Epithelial cell of esophagus (primary cell): ENCODE measurements at places on chromosomes 12 and 14.

DNA sequence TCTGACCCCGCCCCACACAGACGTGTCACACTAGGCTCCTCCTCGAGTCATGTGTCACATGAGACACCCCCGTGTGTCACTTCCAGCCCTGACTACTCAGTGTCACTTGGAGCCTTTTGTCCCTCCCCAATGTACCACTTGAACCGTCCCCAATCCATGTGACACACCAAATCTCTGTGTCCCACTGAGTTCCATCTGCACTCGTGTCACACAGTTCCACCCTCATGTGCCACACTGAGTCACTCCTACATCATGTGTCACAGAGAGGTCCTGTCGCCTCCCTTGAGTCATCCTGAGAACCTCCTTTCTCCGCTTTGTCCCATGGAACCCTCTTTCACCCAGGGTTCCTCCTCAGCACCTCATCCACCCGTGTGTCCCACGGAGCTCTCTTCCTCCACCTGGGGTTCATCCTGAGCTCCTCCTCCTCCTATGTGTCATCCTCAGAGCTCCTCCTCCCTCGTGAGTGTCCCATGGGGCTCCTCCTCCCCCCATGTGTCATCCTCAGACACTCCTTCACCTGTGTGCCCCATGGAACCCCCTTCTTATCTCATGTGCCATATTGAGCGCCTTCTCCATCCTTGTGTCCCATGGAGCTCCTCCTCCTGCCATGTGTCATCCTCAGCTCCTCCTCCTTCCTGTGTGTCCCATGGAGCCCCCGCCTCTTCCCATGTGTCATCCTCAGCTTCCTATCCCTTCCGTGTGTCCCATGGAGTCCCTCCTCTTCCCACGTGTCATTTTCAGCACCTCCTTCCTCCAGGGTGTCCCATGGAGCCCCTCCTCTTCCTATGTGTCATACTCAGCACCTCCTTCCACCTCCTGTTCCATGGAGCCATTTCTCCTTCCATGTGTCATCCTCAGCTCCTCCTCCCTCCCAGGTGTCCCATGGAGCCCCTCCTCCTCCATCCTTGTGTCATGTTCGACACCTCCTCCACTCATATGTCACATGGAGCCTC, 32.0 kb downstream of the RTL1 start:
- peak; percentile 58 for DNase-seq

- DNase-seq: peak; percentile 95
Measured at GRCh38 chr12:26246483-26247164, 51.3 kb downstream of the SSPN start.

DNA sequence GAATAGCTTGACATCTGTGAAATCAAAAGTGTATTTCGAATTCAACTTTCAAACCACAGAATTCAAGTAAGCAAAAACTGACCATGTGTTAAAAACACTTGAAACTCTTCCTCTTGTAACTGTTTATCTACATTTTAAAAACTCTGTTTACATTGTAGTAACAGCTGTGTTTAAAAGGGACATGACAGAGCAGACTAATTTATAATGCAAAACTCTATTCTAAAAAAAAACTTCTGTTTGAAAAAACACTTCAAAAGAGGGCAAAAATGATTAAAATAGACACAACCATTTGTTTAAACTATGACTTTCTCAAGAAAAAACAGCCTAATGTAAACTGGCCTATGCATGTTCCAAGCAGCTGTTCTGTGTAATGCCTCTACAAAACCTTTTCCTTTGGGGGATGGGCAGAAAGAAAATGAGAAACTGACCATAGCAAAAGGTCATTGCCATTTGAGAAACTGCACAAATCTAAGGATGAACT, 149.1 kb upstream of the HMGA2 start:
- DNase-seq: no peak

DNA sequence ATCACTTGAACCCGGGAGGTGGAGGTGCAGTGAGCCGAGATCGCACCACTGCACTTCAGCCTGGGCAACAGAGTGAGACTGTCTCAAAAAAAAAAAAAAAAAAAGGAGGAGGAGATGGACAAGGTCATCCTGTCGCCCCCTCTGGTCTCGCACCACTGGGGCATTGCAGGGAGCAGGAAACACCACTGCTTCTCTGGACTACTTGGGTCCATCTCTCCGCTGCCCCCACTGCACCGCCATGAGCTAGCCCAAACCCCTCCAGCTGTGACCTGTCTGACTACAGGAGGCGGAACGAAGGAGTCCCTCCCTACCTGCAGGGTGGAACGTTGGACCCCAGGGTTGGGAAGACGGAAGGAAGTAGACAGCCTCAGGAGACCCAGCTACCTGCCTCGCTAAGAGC, 18.2 kb upstream of the FAM222A start:
- DNase-seq: no peak

GRCh38 chr14:101397206-101397605, 164.1 kb upstream of the DIO3 start:
- DNase-seq: no peak

DNA sequence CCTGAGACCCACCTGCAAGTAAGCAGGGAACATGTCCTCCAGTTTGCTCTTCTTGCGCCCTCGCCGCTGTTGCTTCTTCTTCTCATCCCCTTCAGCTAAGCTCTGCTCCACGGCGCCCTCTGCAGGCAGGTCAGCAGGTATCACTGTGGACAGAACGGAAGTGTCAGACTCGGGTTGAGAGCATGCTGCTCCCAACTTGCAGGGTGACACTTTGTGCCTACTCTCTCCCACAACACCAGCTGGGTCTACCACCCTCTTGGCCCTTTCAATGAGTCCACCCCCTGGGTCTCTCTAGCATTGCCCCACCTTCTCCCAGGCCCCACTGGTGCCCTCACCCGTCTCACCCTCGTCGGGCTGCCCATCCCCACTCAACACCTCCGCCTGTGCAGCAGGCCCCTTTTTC, 16.7 kb downstream of the KMT2D start:
- DNase-seq: peak; percentile 64

GRCh38 chr14:100299238-100299560, 7.0 kb downstream of the SLC25A29 start:
- no peak for DNase-seq

DNA sequence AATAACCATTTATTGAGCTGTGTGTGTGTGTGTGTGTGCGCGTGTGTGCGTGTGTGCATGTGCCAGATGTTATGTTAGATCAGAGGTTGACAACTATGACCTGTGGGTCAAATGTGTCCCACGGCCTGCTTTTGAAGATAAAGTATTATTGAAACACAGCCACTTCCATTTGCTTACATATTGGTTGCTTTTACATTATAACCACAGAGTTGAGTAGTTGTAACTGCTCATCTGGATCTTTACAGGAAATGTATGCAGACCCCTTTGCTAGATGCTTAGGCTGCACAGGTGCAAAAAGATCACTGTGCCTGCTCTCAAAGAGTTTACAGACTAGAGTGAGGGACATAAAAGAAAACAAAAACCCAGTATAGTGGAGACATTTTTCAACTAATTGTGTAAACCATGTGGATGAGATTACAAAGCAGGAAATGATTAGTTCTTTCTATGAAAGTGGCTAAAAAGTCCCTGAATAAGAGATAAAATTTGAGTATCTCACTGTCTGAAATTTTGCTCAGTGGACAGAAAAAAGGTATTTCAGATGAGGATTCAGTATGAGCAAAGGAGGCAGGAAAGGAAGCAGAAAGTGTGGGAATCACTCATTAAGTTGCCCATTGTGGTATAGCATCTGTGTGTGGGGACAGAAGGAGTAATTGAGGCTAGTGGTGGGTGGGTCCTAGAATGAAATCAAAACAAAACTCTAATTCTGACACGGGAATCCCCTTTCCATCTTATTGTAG, 188.4 kb downstream of the PAH start:
- no peak for DNase-seq

GRCh38 chr14:105135700-105136395, 32.7 kb downstream of the JAG2 start:
- no peak for DNase-seq

- no peak for DNase-seq
Measured at GRCh38 chr14:93729993-93730392, 58.3 kb downstream of the PRIMA1 start.

- no peak for DNase-seq
Measured at GRCh38 chr12:6113691-6114475, 10.6 kb downstream of the VWF start.

DNA sequence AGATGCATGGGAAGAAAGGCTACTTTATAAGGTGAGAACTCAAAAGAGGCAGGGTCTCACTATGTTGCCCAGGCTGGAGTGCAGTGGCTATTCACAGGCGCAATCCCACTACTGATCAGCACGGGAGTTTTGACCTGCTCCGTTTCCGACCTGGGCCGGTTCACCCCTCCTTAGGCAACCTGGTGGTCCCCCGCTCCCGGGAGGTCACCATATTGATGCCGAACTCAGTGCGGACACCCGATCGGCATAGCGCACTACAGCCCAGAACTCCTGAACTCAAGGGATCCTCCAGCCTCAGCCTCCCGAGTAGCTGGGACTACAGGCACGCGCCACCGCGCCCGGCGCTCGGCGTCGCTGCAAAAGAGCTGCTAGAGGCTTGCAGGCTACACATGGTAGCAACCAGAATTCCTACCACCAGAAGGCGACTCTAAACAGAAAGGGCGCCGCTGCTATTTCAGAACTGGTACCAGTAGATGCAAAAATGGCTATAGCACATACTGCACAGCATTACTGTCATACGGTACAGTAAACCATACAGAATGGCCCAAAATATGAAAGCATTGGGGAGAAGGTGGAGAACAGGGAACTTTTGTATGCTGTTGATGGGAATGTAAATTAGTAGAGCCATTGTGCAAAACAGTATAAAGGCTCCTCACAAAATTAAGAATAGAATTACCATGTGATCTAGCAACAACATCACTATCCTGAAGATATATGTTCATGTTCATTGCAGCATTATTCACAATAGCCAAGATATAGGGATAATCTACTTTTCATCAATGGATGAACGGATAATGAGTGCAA, 1.2 kb upstream of the NEMF start:
- DNase-seq: peak; percentile 88

- DNase-seq: peak; percentile 66
Measured at GRCh38 chr12:2853626-2854025, 3.2 kb downstream of the TEX52 start.

DNA sequence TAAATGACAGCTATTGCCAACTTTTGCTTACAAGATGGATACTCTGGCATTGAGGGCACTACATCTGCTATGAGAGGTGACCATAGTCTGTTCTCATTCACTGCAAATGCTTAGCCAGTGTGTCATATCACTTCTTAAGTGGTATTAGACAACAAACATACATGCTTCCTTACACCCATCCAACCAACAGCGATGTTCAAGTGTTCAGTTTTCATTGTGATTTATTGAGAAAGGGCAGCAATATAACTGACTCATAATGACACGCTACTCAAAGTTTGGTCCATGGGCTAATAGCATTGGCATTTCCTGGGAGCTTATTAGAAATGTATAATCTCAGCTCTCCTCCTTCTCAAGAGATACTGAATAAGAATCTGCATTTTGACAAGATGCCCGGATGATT, 181.7 kb downstream of the NPAS3 start:
- peak; percentile 91 for DNase-seq

DNA sequence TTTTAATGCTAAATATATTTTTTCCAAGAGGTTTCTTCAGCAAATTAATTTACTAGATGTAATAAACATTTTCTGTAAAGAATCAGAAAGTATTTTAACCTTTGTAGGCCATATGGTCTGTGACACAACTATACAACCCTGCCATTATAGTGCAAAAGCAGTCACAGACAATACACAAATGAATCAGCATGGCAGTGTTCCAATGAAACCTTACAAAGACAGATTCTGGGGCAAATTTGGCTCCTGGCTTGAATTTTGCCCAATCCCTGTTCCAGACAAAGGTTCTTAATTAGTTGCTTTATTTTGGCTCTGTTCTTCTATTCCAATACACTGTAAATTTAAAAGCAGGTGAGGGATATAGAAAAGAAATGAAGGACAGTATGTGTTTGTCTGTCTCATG, 352.5 kb downstream of the C12orf50 start:
- DNase-seq: peak; percentile 32

DNA sequence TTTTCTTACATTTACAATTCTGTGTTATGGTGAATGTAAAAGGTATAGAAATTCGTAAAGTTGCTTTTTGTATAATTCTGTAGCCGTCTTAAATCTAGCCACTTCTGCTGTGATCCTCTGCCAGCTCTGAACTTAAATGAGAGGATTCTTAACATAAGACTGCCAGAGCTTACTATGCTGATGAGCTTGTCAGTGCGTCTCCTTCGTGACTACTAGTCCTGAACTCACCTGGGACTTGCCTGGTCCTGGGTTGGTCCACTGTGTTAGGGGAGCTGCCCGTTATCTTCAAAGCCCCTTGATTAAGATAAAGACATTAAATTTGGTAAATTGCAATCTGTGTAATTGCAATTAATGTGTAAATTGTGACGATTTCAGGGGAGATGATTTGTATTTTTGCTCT, 44.7 kb downstream of the UNC79 start:
- DNase-seq: no peak

DNA sequence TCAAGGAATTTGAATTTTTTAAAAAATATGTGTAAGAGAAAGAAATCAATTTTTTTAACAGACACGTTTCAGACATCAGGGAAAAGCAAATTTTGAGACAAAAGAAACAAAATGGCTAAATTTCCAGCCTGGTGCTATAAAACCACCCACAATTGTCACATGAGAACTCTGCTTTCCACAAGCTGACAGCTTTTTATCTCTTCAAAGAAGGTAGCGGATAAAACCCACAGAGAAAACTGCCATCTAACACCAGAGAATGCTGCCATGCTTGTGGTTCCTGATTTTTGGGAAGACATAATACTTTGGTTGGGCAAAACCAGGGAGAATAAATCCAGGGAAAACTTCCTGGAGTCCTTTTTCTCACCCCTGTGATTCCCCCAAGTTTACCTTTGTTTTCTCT, 10.3 kb upstream of the ITPR2 start:
- no peak for DNase-seq

DNA sequence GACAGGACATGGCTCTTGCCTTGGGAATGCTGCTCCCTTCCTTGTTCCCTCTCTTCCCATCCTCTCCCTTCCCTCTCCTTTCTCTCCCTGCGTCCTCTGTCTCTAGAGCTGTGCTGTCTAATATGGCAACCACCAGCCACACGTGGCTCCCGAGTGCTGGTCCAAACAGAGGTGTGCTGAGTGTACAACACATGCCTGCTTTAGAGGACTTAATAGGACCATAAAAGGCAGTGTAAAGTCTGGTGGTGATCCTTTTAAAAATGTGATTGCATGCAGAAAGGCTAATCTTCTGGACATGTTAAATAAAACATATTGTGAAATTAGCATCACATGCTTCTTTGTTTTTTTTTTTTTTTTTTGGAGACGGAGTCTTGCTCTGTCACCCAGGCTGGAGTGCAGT, 87.2 kb downstream of the ESRRB start:
- no peak for DNase-seq

- no peak for DNase-seq
Measured at GRCh38 chr12:122333142-122334087, 67.1 kb upstream of the VPS33A start.

DNA sequence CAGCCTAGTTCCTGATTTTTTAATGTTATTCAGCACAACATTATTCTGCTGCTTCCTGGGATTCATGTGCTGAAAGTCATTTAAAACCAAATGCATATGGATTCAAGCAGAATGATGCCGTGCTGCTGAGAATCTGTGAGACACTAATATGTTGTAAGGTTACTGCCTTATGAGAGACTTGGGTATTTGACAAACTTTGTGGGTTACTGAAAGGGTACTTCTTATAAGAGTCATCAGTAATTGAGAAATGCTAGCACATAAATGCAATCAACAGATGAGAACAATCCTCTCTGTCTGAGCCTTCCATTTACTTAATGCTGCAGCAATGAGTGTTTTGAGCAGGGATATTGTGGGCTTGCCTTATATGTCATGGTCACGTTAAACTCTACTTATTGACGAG, 175.7 kb downstream of the NPAS3 start:
- no peak for DNase-seq

GRCh38 chr12:113665457-113665856, 193.8 kb upstream of the LHX5 start:
- no peak for DNase-seq
